Stimulated activated CD4-positive, alpha-beta T cell treated with anti-CD3 and anti-CD28 coated beads, TNF-alpha, amount 100 ng/mL, for 24 hours (primary cell): ENCODE measurements at places on chromosomes 5 and 9.
A peak's percentile ranks its signal among the peaks of the same experiment; 100 is the strongest.

GRCh38 chr9:69056191-69056815 is 20.8 kb downstream of the FXN start:
- DNase-seq: no peak

GRCh38 chr5:102800427-102800826 is 45.3 kb downstream of the PAM start:
- no peak for DNase-seq

- no peak for DNase-seq
These were observed 30.0 kb downstream of the XPA start for GRCh38 chr9:97666907-97667686.

- no peak for DNase-seq
These were observed 8.3 kb downstream of the DTWD2 start for GRCh38 chr5:118980017-118980416.

DNA sequence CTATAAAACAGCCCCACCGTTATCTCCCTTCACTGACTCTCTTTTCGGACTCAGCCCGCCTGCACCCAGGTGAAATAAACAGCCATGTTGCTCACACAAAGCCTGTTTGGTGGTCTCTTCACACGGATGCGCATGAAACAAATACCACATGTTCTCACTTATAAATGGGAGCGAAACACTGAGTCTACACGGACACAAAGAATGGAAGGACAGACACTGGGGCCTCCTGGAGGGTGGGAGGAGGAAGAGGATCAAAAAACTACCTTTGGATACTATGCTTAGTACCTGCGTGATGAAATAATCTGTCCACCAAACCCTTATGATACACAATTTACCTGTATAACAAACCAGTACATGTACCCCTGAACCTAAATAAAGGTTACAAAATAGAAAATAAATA is 98.6 kb downstream of the ICE1 start:
- DNase-seq: no peak

- peak; percentile 81 for DNase-seq
These were observed 15.1 kb upstream of the ZNF131 start for GRCh38 chr5:43105369-43106289.

DNA sequence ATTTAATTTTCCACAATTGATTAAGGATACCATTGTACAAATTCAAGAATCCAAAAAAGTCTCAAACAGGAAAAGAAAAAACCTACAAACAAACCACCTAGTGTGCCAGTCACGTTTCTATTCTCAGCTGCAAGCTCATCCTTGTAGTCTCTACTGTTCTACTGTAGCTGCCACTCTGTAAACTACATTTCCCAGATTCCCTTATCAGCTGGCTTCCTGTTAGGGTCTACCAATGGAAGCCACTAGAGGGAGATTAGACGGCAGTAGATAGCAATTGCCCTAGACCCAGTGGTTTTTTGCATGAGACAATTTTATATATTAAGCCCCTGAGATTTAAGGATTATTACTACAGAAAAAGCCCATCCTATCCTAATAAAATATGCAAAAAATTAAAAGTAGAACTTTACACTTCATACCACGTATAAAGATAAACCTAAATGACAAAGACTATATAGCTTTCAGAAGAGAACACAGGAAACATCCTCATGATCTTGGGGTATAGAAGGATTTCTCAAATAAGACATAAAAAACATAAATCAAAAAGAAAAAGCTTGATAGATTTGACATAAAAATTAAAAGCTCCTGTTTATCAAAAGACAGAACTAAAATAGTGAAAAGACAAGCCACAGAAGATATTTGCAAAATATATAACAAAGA is 37.4 kb downstream of the P4HA2 start:
- DNase-seq: no peak

DNA sequence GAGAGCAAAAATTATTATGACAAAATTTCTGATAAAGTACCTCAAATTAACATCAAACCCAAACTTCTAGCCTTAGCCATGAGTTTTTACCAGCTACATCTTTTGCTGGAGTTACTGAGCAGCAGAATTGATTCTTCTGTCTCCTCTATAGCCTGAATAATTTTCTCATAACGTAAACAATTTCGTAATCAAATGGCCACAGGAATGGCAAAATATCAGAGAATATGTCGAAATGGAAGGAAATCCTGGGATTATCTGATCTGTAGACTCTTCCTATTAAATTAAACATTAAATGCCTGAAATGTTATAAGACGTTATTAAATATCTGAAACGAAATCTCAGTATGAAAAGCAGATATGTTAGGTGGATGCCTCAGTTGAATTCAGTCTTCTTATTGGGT is 41.1 kb downstream of the LURAP1L start:
- DNase-seq: no peak

DNA sequence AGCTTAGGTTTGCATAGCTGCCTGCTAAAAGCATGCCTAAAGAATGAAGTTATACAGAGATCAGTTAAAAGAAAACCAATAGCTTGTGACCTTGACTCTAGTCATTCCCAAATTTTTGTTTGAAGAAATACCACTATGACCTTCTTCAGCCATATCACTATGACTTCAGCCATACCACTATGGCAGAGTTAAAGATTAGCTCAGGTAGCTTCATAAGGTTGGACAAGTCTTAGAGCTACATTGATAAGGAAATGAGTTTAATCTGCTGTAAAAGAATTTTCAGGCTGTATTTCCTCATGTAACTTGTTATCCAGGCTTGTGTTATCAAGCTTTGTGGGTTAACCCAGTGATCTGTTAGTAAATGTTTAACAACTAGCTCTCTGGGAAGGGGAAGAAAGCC is 30.7 kb downstream of the C6 start:
- no peak for DNase-seq

GRCh38 chr5:168585119-168585856 is 6.1 kb upstream of the PANK3 start:
- DNase-seq: no peak

DNA sequence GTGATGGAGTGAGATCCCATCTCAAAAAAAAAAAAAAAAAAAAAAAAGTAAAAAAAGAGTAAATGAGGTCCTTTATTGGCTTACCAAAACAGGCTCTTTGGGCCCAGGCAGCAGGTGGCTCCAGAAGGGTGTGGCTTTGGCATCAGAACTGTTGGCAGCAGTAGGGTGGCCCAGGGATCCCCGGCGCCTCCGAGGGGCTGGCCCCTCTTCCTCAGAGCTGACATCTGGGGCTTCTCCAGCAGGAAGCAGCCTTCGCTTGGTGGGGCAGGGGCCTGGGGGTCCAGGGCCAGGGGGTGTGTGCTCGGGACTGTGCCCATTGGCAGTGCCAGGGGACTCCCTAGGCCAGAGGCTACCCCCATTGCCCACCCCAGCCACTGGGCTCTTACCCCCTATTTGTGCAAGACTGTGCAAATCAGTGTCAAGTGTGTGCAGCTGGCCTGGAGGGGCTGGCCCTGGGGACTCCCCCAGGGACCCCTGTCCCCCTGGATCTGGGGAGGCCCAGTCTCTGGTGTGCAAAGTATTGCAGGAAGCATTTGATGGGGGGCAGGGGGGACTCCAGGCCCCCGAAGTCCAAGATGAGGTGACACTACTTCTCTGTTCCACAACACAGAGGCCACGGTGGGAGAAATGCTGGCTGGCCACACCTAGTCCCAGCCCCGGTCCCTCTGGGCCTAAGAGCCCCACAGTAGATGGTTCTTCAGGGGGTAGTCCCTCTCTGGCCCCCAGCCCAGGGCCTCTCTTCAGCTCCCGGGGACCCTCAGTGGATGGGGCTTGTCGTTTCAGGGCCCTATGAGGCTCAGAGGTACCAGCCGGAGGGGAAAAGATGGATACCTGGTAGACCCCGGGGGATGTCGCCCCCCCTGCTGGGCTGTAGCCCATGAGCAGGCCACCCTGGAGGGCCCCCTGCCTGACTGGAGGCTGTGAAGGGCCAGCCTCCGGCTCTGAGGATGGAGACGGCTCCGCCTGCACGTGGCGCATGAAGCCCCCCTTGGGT is 4.7 kb upstream of the STOML2 start:
- DNase-seq: no peak

GRCh38 chr9:73153793-73154227 is 2.1 kb downstream of the ANXA1 start:
- no peak for DNase-seq

DNA sequence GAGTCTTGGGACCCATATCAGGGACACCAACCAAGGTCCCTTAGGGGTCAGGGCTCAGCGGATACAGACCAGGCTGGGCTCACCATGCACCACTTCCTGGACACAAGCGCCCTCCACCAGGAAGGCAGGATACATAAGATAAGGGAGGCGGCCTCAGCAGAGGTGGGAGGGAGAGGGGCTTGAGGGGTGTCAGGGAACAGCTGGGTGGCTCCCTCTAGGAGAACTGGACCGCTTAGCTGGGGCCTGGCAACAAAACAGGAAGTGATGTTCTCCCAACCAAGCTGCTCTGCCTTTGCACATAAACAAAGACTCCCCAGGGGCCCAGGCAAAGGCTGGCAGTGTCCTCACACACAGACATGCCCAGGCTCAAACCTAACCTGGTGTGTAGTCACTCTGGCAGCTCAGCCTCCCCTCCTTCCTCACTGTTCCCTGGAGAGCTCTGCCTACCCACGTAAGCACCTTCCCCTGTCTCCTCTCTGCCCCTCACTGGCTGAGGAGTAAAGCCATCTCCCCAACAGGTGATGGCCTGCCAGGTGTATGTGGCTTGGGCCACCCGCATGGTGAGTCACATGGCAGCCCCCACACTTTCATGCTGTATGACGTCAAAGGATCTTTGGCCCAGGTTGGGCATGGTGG is 5.8 kb upstream of the BICD2 start:
- no peak for DNase-seq

DNA sequence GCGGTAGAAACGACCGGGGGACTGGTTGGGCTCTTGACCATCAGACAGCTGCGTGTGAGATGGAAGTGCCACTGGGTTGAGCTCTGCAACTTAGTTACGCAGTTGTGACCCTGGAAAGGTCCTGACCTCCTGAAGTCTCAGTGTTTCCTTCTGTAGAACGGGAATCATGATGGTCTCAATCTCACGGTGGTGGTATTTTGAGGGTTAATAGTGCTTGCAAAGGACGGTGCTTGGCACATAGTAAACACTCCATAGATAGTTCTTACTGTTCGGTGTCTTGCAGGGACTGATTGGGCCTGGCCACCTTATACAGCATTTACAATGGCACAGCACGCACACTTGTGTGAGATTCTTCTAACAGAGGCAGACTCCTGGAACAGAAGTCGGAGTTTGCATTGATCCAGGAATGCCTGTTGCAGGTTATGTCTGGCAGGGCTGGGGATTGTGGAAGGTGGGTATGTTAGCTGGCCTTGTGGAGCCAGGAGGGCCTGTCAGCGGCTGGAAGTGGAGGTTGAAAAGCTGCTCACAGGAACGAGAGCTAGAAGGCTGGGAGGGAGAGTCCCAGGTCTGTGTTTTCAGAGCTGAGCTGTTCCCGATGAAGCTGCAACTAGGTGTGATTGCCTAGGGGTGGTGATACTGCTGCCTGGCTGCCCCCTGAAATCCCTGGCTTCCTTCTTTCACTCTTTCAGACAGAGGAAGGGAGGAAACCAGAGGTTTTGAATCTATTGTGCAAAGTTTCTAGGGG is 962 bp upstream of the TXN start:
- peak; percentile 6 for DNase-seq

GRCh38 chr5:142426129-142427014 is 101.6 kb upstream of the SPRY4 start:
- DNase-seq: no peak

GRCh38 chr5:142000704-142001484 is 11.9 kb downstream of the GNPDA1 start:
- no peak for DNase-seq

GRCh38 chr9:116491659-116492058 is 195.4 kb upstream of the TRIM32 start:
- DNase-seq: no peak

GRCh38 chr5:120140501-120140900 is 323.6 kb upstream of the PRR16 start:
- no peak for DNase-seq

DNA sequence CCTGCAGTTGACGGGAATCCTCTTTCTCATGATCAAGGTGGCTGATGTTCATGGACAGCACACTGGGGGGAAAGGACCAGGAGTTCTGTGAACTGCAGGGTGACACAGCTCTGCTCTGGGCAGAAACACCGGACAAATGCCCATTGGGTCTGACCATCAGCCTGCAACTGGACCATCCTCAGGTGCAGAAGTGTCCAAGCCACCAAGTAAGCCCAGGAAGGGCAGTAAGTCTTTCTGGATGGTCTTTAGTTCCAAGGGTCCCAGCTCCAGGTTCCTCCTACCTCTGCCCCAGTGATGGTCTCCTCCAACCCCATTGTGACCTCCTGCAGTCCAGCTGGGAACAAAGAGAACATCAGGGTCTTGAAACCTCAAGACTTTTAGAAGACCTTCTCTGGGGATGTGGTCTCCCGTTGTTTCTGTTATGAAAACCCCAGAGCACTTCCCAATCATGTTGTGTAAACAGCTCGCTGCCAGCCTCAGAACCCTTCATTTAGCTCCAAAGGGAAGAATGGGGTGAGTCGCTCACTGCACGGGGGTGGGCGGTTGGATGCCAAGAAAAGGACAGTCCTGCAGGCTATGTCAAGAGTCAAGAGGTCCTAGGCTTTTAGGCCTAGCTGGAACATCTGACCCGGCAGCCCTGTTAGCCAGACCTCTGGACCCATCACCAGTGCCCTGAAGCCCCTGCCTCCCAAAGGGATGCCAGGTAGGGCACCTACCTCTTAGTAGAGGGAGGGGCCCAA is 41.8 kb upstream of the TCF7 start:
- DNase-seq: no peak

- no peak for DNase-seq
These were observed 7.0 kb upstream of the IL12B start for GRCh38 chr5:159337016-159337955.

DNA sequence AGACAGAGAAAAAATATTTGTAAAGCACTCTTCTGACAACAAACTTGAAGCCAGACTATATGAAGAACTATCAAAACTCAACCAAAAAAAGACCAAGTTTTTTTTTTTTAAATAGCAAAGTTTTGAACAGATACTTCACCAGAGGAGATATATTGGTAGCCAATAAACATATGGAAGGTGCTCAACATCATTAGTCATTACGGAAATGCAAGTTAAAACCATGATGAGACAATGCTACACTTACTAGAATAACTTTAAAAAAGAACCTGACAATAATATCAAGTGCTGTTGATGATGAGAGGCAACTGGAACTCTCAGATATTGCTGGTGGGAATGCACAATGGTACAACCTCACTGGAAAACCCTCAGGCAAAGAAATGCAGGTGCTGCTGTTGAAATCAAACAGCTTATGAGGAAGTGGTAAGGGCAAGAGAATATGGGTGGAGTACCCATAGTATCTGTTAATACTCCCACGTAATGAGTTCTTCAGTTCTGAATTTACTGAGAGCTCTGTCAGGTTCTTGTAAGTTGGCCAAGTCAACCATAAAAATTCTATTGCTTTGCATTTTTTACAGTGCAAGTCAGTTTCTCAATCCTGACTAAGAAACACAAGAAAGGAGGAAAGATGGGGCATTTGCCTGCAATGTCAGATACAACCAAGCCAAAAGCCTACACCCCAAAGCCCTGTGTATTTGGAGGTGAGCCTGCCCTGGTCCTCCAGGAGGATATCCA is 87.3 kb upstream of the GNAQ start:
- DNase-seq: no peak

GRCh38 chr5:18010053-18010452 is 375.8 kb downstream of the TAF11L14 start:
- DNase-seq: no peak

- no peak for DNase-seq
These were observed 4.6 kb downstream of the PTCH1 start for GRCh38 chr9:95511952-95512708.

GRCh38 chr9:121711281-121711680 is 59.8 kb downstream of the DAB2IP start:
- no peak for DNase-seq
